ENCODE measurements at places on chromosomes 16 and 17.

- no peak for DNase-seq
Measured at GRCh38 chr16:4266372-4266771, 6.5 kb downstream of the TFAP4 start.

GRCh38 chr16:84897911-84898377 lies 78.2 kb downstream of the CRISPLD2 start:
- DNase-seq, result no peak

GRCh38 chr16:53498984-53499383 lies 4.0 kb downstream of the AKTIP start:
- DNase-seq, result no peak

DNA sequence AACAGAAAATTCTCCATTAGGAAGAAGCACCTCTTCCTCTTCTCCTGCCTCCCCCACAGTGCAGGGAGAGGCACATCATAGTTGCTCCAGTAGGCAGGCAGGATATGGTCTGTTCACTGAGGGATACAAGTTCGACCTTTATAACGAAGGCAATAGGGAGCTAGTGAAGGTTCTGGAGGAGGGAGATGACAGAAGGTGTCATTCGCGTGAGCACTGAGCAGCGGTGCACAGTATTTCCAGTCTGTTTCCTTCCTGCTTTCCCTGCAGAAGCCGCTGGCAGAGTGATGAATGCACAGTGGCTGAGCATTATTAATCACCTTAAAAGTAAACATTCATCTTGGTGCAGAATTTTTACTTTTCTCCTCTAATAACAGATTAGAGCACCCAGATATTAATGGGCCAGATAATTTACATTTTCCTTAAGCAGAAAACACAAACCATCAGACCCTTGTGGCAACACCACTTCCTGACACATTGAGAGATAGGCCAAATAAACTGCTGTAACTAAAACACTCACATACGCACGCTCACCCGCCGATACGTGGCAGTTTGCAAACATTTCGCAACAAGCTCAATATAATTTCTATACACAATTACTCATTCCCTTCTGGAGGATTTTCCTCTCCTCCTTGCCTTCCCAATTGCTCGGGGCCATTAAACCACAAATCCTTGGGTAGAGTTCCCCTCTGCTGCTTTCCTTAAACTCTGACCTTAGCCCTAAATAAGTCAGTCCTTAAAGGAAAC lies 69.5 kb downstream of the AIPL1 start:
- no peak for DNase-seq

DNA sequence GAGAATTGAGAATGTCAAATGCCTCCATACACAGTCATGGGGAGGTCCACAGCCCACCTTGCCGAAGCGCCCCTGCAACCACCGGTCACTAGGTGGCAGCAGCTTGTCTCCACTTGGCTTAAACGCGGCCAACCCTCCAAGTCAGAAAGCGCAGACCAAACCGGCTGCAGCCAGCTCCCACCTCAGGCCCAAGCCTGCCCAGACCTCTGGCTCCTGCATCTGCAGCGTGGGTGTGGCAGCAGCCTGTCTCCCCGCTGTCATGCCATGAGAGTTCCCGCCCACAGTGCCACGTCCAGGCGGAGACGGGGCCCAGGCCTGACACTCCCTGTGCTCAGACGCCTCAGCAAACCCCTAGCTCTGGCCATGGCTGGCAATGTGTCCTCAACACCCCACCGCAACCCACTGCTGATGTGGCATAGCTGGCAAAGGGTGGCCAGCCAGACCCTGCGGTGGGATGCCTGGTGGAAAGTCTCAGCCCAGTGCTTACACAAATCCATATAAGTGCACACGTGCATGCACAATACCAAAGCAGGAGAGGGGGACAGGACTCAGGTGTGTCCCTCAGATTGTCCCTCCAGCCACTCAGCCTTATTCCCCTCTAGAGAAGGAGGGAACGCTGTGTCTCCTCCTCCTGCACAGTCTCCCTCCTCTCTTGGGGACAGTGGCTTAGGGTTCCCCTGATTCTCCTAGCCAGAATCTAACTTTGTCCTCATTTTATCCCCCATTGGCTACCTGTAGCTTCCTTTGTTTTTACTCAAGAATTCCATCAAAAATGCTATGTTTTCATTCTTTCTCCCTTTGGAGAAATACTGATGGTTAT lies 10.9 kb downstream of the COPZ2 start:
- peak; percentile 68 for DNase-seq

DNA sequence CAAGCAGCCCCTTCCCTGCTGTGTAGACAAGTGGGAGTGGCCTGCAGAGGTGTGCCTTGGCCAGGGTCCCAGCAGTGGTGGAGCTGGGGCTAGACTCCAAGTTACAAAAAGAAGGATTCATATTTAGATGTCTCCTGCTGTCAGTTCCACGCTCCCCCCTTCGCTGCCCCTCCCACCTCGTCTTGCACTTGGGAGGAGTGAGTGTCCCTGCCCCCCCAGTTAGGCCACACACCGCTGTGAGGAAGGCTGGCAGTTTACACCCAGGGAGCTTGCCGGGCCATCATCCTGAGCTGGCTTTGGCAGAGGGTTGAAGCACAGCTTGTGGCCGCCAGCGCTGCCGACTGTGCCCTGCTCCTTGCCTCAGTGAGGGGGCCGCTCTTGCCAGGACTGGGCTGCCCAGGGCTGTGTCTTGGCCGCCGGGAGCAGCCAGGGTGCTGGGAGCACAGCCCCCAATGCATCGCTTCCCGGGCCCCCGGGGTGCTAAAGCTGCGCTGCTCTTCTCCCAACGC lies 44.3 kb downstream of the ELAC2 start:
- no peak for DNase-seq

GRCh38 chr17:20084621-20085282 lies 75.6 kb downstream of the SPECC1 start:
- DNase-seq, result no peak

DNA sequence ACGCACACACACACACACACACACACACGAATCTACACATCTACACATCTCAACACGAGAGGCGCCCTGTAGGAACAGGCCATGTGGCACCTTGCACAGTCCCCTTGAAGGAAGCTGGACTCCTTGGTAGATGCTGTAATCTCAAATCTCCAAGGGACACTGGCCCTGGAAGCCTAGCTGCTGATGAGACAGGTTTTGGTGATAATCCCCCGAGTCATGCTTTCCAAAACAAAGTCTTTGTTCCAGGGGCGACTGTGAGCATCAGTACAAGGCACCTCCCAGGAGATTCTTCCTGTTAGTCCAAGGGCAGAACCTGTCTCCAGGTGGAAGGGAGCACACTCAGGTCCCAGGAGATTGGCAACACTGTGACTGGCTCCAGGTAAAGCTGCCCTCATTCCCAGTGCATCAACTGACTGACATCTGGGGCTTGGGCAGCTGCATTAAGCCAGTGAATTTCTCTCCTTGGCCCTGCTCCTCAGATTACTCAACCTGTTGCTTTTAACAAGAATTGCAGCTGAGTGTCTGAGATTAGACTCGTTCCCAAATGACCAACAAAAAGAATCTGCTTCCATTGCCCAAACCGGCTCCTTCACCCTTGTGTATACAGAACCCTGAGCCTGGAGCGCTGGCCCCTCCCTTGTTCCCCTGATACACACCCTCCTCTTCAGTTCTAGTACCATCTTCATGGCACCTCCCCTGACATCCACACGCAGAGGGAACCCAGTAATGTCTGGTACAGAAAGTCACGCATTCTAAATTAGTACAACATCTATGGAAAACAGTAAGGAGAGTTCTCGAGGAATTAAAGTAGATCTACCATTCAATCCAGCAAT lies 13.9 kb upstream of the TNRC6C start:
- DNase-seq, result no peak

Measured in NCI-H2107 (cell line).